ENCODE measurements at places on chromosomes 12 and 14. TPM values are rescaled to one million over a fixed set of nuclear protein-coding genes. Genes with fewer than 3 reads are reported as not detected.

Gene SELPLG
- 4.2 TPM for polyA plus RNA-seq

Gene FIGNL2
- 1.7 TPM for polyA plus RNA-seq

Gene ISCA2
- polyA plus RNA-seq: 23.8 TPM

Gene DAO
- 0.17 TPM for polyA plus RNA-seq

Gene GALNT8
- polyA plus RNA-seq: 6.5 TPM

DNA sequence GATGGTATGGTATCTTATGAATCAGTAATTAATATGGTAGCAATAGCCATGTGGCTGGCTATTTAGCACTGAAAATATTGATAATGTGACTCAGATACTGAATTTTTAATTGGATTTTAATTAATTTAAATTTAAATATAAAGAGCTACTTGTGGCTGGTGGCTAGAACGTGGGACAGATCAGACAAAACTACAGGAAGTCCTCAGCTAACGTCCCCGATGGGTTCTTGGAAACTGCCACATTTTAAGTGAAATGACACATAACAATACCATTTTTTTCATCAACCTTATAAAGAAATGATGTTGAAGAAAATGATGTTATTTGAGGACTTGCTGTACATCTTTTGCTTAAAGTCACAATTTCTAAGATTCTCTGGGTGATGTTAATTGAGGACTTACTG is 138.1 kb upstream of the FLRT2 start:
- peaks cover 2% of the 10 kb centered on the region for H3K4me1 ChIP-seq
- no peak for DNase-seq
- no peak overlapping the region for H3K27ac ChIP-seq
- H3K36me3 ChIP-seq: no peaks in the 10 kb centered on the region
- no peaks in the 10 kb centered on the region for H3K27me3 ChIP-seq

- H3K4me1 ChIP-seq: no peaks in the 10 kb centered on the region
- H3K27me3 ChIP-seq: no peaks in the 10 kb centered on the region
- no peak overlapping the region for H3K4me3 ChIP-seq
- no peak overlapping the region for H3K27ac ChIP-seq
- peaks cover 19% of the 10 kb centered on the region for H3K36me3 ChIP-seq
- DNase-seq: no peak
Measured at GRCh38 chr14:102424923-102425322, 62.2 kb downstream of the TECPR2 start.

- no peak for DNase-seq
- H3K4me1 ChIP-seq: peaks cover 39% of the 10 kb centered on the region
- H3K27ac ChIP-seq: peak overlapping the region; percentile 74
- H3K4me3 ChIP-seq: no peak overlapping the region
- H3K36me3 ChIP-seq: peaks cover 21% of the 10 kb centered on the region
- H3K27me3 ChIP-seq: no peaks in the 10 kb centered on the region
Measured at GRCh38 chr14:89186856-89187376, 230.1 kb downstream of the FOXN3 start.

DNA sequence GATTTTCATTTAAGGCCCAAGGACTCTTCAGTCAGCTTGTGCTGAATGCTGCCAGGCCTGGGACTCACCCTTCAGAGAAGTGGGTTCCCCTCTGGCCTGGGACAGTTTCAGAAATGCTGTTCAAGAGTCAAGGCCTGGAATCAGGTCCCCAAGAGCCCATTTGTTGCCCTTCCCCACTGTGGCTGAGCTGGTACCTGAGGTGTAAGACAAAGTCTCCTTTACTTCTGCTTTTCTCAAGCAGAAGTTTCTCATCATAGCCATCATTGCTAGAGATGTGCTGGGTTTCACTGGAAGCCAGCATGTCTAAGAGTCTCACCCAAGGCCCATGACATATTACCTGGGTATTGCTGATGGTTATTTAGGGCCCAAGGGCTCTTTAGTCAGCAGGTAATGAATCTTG is 8.9 kb downstream of the FANCM start:
- DNase-seq: no peak
- no peak overlapping the region for H3K27ac ChIP-seq
- peaks cover 5% of the 10 kb centered on the region for H3K36me3 ChIP-seq
- no peak overlapping the region for H3K4me3 ChIP-seq
- H3K4me1 ChIP-seq: no peaks in the 10 kb centered on the region

DNA sequence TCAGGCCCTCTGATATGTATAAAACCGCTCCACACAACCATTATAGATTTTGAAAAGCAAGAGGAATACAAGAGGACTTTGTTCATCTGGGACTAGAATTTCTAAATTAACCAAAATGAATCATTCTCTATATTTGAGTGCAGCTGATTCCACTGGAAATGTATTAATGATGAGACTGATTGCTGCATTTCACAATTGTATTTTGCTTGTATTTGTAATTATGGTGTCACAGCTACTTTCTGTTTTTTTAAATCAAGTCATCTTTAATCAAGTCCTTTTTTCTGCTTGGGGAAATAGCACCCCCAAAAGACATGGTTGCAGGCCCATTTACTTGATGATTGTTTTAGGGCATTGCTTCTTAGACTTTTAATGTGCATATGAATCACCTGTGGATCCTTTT is 162.4 kb downstream of the KICS2 start:
- no peak overlapping the region for H3K27ac ChIP-seq
- no peaks in the 10 kb centered on the region for H3K27me3 ChIP-seq
- DNase-seq: no peak

- no peak overlapping the region for H3K4me3 ChIP-seq
- peak overlapping the region; percentile 72 for H3K27ac ChIP-seq
- no peaks in the 10 kb centered on the region for H3K36me3 ChIP-seq
- no peaks in the 10 kb centered on the region for H3K27me3 ChIP-seq
Measured at GRCh38 chr12:76290963-76291859, 57.0 kb downstream of the BBS10 start.

- H3K27me3 ChIP-seq: no peaks in the 10 kb centered on the region
- peak; percentile 77 for DNase-seq
- H3K4me1 ChIP-seq: peaks cover 12% of the 10 kb centered on the region
- no peak overlapping the region for H3K4me3 ChIP-seq
Measured at GRCh38 chr12:56991319-56992246, 14.8 kb downstream of the ZBTB39 start.

DNA sequence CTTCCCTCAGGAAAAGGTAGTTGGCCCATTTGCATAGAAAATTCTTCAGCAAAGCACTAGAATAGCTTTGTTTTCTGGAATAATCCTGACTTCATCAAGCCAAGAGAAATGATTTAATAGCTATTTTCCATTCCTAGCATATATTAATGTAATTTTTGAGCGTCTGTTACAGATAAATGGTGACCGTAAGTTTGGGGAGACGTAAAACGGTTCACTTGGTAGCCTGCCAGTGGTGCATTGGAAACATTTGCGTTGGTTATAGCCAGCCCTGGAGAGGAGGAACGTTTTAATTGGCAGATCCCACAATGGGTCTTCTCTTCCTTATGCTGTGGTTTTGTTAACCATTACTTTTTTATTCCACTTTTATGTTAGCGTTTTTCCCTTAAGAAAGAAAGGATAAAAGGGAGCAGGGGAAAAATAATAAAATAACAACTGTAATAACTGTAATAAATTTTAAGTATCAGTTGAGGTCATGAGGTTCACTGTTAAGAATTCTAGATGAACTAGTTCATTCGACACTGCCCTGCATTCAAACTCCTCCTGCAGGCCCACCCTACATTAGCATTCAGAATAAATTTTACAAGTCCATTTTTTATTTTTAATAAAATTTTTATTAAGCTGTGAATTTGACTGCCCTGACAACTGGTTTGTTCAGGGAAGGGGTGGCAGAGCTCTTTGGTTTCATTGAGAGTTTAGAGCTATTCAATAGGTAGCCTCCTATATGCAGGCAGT is 300.7 kb downstream of the ERC1 start:
- no peaks in the 10 kb centered on the region for H3K27me3 ChIP-seq
- no peak overlapping the region for H3K4me3 ChIP-seq
- H3K36me3 ChIP-seq: no peaks in the 10 kb centered on the region
- peak overlapping the region; percentile 78 for H3K27ac ChIP-seq
- DNase-seq: peak; percentile 98

DNA sequence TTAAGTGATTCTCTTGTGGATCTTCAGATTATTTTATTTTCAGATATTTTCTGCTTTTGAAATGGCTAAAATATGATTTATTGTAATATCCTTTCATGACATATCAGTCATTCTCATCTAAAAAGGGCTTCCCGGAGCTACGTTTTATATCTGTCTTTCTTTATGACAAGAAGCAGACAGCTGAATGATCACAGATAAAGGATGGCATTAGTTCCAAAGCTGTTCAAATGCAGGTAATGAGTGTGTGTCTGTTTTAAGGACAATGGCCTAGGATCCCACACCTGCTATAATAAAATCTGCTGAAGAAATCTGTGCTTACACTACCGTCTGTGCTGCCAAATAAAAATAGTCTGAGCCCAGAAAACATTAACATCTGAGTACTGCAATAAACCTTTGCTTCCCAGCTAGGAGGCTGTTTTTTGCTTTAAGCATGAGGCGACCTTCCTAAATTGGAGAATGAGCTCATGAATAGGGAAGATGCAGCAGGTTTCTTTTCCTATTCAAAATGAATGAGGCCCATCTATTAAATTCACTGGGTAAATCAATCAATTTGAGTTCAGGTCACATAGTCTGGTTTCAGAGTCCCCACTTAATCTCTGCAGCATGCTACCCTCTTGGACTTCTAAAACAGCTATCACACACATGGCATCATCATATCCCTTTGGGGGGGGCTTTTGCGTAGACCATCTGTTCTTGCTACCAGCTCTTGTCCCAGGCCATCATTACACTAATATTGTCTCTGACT is 498.5 kb downstream of the NELL2 start:
- H3K4me1 ChIP-seq: peaks cover 14% of the 10 kb centered on the region
- peak overlapping the region; percentile 31 for H3K27ac ChIP-seq
- no peaks in the 10 kb centered on the region for H3K36me3 ChIP-seq
- peak; percentile 86 for DNase-seq
- H3K4me3 ChIP-seq: no peak overlapping the region
- no peaks in the 10 kb centered on the region for H3K27me3 ChIP-seq

DNA sequence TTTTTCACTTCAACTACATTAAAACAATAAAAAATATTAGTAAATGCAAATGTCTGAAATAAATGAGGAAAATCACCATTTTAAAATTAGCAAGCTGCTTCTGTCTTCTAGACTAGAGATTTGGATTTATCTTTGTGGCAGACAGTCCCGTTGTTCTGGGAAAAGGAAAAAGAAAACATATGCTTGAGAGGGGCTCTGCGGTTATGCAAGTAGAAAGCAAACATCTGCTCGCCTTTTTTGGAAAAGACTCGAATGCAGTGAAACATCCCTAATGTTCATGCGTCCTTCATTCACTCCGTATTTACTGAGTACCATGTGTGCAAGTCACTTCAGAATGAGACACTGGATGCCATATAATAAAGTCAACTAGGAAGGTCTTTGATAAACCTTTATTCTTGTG is 44.9 kb downstream of the IFNG start:
- H3K4me1 ChIP-seq: no peaks in the 10 kb centered on the region
- no peaks in the 10 kb centered on the region for H3K27me3 ChIP-seq
- no peak for DNase-seq
- no peak overlapping the region for H3K27ac ChIP-seq

GRCh38 chr14:90424686-90425372 is 28.0 kb downstream of the CALM1 start:
- peak; percentile 87 for DNase-seq
- no peaks in the 10 kb centered on the region for H3K36me3 ChIP-seq
- H3K4me1 ChIP-seq: peaks cover 24% of the 10 kb centered on the region
- H3K27ac ChIP-seq: peak overlapping the region; percentile 32

DNA sequence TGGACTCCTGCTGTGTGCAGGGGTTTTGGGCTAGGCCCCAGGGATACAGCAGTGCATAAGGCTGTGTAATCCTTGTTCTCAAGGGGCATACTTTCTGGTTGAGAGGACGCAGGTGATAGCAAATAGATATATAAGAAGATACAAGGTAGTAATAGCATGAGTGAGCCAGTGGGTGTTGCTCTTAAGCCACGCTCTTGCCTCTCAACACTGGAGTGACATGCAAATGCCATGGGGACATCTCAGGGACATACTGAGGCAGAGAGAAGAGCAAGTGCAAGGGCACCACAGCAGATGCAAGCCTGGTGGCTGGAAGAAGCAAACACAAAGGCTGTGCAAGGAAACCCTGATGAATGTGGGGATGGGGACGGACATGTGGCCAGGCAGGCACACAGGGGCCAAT is 223.3 kb downstream of the CHST11 start:
- H3K27me3 ChIP-seq: no peaks in the 10 kb centered on the region
- no peaks in the 10 kb centered on the region for H3K36me3 ChIP-seq
- H3K4me1 ChIP-seq: peaks cover 16% of the 10 kb centered on the region
- H3K4me3 ChIP-seq: no peak overlapping the region

DNA sequence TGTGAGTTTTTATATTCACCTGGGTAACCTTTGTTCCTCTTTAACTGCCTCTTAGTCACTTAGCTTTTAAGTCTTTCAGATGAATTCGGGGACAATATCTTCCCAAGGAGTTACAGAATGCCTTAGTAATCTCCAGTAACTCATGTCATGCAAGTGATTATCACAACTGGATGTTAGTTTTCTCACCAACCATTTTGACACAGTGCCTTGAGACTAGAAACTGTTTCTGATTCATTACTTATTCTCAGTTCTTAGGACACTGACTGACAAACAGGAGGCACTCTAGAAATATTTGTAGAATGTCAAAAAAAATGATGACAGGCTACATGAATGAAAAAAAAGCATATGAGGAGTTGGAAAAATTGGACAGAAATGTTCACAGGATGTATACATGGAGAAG is 335.1 kb downstream of the ACSS3 start:
- no peaks in the 10 kb centered on the region for H3K27me3 ChIP-seq
- DNase-seq: no peak
- no peaks in the 10 kb centered on the region for H3K36me3 ChIP-seq
- H3K4me1 ChIP-seq: no peaks in the 10 kb centered on the region
- no peak overlapping the region for H3K4me3 ChIP-seq

DNA sequence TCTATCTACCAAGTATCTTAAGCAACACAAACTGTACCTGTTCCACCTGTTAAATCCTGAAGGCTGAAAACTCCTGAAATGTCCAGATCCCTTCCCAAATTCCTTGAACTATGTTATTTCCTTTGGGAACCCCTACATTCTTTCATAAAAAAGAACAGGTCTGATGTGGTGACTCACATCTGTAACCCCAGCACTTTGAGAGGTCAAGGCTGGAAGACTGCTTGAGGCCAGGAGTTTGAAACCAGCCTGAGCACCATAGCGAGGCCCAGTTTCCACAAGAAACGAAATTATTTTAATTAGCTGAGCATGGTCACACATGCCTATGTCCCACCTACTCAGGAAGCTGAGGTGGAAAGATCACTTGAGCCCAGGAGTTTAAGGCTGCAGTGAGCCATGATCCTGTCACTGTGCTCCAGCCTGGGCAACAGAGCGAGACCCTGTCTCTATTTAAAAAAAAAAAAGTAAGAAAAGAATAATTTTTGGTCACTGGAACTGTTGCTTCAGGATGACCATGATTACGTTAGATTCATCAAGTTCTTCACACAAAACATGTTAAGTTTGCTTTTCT is 84.3 kb downstream of the PHLDA1 start:
- H3K27me3 ChIP-seq: no peaks in the 10 kb centered on the region
- no peaks in the 10 kb centered on the region for H3K36me3 ChIP-seq
- H3K27ac ChIP-seq: no peak overlapping the region
- H3K4me3 ChIP-seq: no peak overlapping the region
- DNase-seq: no peak

- H3K4me1 ChIP-seq: peaks cover 41% of the 10 kb centered on the region
- H3K27ac ChIP-seq: no peak overlapping the region
- H3K27me3 ChIP-seq: peaks cover 86% of the 10 kb centered on the region
Measured at GRCh38 chr14:102927346-102927877, 4.9 kb downstream of the AMN start.
